ENCODE measurements at places on chromosomes 2 and 18.

DNA sequence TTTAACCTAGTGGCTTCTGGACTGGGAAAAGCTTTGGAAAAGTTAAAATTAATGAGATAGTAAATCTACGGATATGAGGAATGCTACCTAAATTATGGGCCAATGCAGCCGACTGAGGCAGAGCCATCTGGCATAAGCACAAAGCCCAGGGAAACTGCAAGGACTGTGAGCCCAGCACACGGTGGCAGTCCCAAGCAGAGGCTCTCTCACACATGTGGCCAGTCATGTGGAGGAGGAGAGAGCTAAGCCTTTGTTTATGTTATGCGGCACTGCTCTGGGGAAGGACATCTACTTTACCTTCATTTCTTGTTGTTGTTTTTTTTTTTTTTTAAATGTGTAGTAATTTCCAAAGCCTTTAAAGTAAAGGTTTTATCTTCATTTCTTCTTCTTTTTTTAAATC, 267.0 kb downstream of the STK39 start:
- DNase-seq: no peak

DNA sequence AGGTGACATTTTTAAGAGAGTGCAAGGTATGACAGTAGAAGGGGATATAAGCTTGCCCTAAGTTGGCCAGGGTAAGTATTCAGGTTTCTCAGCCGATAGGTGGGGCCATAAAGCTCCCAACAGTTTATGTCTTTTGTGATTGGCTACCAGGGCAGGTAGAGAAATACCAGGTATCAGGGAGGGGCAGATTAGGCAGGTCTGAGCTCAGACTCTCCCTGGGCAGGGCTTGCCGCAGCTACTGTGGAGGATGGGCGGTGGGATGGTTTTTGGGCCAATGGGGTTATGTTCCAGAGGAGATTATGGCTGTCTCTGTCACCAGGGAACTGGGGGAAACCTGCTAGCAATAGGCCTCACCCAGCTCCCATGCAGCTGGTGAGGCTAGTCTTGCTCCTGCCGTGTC, 211.6 kb downstream of the PTH2R start:
- DNase-seq: no peak

DNA sequence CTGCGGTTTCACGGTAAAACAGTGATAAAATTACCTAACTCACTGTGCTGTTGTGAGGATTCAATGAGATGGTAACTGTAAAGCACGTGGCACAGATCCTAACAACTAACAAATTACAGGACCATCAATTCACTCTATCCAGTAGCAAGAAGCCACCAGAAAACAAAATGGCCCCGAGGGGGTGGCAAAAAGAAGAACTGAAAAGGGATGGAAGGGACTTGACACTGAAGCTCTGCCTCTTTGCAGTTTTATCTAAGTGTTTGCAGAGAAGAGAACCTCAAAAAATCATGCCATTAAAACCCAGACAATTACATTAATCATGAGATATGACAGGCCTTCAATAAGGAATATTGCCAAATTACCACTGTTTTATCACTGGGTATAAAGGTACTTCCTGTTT, 46.7 kb downstream of the IRS1 start:
- DNase-seq: no peak

DNA sequence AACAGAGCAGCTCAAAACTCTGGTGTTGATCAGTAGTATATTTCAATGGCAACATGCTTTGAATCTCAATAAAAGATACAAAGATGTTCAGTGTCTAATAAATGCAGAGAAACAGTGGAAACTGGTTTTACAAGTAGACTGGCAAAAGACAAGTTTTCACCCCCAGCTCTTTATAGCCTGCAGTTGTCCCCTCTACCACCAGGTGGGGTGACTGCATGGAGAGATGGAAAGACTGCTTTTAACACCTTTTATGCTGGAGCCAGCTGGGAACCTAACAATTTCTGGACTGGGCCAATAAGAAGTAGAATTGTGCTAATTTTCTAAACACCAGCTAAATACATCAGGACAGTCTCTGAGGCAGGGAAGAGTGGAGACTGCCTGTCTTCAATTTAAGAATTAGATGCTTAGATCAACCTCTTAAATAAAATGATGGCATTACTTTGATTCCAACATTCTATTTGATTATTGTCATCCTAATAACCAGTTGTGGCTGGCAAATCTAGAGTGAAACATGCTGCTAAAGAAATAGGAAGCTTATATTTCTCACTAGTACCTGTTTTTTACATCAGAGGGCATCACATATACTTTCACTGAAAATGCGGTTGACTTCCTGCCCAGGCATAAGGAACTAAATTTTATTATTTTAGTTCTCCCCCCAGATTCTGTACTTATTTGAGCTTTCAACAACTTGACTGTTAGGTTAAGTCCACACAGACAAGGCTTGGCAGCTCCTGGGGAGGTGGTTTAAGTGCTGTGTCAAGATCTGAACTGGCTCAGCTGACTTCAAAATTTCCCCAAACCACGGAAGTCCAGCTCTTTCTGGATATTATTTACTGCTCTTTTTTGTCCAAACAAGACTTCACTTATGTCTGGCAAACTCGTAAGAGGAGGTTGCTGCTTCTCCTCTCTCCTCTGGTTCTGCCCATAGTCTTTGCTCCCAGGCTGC, 140.5 kb downstream of the TPGS2 start:
- DNase-seq: peak; percentile 64

DNA sequence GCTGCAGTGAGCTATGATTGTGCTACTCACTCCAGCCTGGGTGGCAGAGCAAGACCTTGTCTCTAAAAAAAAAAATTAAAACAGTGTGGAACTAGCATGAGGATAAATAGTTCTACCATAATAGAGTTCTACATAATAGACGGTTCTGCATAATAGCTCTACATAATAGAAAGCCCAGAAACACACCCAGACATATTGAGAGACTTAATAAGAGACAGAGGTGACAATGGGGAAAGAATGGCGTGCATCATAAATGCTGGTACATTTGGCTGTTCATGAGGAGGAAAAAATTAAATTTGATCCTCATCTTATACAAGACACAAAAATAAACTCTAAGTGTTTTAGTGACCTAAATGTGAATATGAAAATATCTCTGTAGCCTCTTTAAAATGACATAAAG, 58.5 kb downstream of the PTRHD1 start:
- DNase-seq: no peak

DNA sequence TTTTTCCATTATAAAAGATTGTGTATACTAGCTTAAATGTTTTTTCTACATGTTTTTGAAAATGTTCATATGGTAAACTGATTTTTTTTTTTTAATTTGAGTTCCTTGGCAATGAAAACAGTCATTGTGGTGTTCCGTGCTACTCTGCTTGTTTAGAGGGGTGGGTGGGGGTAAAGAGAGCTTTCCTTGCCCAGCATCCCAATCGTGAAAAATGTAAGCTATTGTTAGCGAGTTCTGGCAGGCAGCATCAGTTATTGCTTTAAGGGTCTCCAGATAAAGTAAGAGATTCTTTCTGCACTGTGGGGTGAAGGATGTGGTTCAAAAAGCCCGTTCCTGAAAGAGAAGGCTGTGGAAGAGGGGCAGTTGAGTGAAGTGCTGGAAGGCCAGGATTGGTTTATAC, 118.4 kb downstream of the TANC1 start:
- DNase-seq: no peak

DNA sequence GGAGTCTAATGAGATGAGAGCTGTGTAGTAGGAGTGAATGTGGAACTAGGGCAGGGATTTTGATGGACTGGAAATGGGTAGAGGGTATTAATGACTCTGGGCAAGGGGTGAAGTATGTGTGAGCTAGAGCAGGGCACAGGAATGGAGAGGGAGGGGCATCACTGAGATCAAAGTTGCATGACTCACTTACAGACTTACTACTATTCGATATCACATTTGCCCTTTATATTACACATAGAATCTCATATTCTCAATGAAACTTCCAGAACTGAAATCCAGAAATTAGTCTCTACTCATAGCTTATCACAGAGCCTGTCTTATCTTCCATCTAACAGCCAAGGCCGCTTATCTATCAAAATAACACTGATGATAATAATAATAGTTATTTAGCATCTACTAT, 20.0 kb upstream of the ITGB6 start:
- no peak for DNase-seq

GRCh38 chr2:66429693-66430504, 5.0 kb upstream of the MEIS1 start:
- DNase-seq: no peak

DNA sequence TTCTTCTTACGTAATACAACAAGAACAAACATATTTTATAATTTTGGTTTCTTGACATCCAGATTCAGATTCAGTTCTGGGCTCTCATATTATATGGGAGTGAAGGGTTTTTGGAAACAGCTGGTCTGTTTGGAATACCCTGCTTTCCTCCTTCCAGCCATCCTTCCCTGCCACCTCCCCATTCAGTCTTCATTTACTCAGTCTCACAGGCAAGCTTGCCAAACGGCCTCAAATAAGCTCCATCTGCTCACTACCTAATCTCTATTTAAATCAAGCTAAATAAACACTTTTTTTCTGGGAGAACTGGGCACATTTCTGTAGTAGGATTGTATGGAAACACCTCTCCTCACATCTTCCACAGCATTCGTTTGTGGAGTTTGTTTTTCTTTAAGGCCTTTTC, 147.5 kb downstream of the RND3 start:
- no peak for DNase-seq

GRCh38 chr2:25615920-25616319, 57.5 kb downstream of the DTNB start:
- no peak for DNase-seq

- DNase-seq: peak; percentile 65
These were observed 77.7 kb downstream of the RHOB start for GRCh38 chr2:20524412-20525040.

DNA sequence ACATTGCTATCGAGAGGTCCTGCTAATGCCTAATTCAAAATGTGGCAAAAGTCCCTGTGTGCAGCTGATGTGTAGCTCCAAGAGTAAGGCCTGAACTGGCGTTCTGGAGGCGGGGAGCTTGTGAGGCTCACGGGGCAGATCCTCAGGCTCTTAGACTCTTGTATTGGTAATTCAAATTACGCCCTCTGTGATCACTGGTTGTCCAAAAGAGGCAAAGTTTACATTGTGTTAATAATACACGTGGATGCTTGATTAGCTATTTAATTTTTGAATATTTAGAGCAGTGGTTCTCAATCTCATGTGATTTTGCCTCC, 12.4 kb upstream of the CRYGA start:
- DNase-seq: no peak

DNA sequence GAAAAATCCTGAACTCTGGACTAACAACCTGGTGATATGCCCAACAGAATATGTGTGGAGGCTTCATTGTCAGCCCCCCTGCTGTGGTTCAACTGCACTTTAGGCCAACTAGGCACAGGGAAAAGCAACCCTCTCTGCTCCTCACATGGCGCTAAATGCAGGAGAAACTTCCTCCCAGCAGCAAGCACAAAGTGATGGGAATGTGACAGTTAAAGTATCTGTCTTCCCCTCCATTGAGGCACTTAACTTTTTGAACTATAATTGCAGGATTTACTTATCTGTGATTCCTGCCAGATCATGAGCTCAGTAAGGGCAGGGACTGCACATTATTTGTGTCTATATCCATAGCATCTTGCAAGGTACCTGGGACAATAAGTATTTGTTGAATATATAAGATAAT, 981.2 kb upstream of the KLHL29 start:
- no peak for DNase-seq

GRCh38 chr18:36175481-36175880, 11.8 kb upstream of the MOCOS start:
- DNase-seq: no peak

DNA sequence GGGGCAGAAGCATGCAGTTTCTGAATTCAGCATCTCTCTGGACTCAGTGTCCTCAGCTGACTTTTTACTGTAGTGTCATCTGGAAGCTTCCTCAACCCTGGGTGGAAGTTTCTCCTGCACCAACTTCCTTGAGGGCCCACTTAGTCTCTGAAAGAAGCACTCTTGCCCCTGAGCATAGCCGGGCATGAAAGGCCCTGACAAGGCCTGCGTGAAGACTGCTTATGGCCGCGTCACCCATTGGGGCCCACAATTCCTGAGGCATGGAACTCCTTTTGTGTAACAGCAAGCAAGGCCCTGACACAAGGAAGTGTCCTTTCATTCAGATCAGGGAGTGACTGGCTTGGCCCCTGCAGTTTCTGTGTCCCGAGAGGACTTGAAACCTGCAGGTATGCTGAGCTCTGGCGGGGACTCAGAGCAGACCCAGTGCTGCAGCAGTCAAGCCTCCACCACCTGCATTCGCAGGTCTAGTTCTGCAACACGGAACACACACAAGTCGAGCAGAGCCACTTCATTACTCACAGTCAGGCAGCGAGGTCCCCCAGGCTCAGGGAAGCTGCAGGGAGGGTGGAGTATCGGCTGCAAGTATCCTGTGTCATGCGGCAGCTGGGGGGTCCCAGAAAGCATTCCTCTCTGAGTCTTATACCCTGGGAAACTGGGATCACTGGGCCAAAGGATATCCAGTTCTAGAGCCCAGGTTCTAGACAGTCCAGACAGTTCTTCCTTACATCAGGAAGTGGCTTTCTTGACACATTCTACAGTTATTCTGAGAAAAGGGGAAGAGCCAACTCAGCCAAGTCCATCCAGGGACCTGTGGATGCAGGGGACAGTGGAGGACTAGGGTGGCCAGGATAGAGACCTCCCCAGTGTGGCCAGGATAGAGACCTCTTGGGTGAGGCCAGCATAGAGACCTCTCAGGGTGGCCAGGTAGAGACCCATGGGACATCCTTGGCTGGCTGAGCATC, 35.6 kb upstream of the PRLH start:
- no peak for DNase-seq

GRCh38 chr2:178284613-178285286, 90.4 kb downstream of the OSBPL6 start:
- no peak for DNase-seq

GRCh38 chr2:154013514-154013913, 141.8 kb downstream of the GALNT13 start:
- DNase-seq: no peak

GRCh38 chr2:214465363-214466146, 54.7 kb downstream of the VWC2L start:
- DNase-seq: no peak

GRCh38 chr2:136424112-136424511, 306.2 kb upstream of the CXCR4 start:
- no peak for DNase-seq

DNA sequence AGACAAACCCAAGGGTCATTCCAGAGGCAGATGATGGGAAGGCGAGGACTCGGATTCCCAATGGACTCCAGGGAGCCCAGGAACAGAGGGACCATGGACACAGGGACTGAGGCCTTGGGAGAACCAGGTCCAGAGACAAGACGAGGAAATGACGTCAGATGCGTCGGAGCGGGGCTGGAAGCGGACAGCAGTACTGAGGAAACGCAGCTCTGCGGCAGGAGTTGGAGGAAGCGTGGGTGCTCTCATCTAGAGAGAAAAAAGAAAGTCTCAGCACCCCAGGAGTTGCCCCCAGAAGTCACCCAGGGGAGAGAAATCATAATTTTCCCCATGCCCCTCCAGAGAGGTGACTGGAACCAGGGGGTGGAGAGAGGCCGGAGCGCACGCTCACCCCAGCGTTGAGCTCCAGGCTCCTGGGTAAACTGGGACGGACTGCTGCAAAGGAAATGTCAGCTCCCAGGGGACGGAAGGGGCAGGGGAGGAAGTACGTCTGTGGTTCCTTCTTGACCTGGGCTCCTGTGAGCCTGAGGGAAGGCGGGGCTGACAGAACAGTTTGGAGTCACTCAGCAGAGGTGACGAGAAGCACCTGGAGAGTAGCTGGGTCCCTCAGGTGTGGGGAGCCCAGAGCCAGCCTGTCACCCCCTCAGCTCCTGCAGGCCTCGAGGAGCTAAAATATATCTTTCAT, 44.7 kb downstream of the CMPK2 start:
- DNase-seq: no peak

Measured in GM10248 (cell line).